Umbilical cord (tissue), 2 donors: ENCODE measurements at places on chromosomes 3 and 15. TPM values are rescaled to one million over a fixed set of nuclear protein-coding genes. Genes with fewer than 3 reads are reported as not detected.

Gene APEH
- total RNA-seq: 66.7 TPM

Gene COL8A1
- total RNA-seq: 364 TPM

GRCh38 chr15:81315452-81316175, 8.3 kb downstream of the STARD5 start:
- no peak for DNase-seq

Gene HRG
- total RNA-seq: 1.9 TPM

- DNase-seq: no peak
These were observed 188.7 kb downstream of the UBE3A start for GRCh38 chr15:25250011-25250596.

GRCh38 chr15:33545866-33546265, 235.1 kb downstream of the RYR3 start:
- no peak for DNase-seq

GRCh38 chr15:72858205-72858604, 74.6 kb upstream of the ADPGK start:
- DNase-seq: no peak

DNA sequence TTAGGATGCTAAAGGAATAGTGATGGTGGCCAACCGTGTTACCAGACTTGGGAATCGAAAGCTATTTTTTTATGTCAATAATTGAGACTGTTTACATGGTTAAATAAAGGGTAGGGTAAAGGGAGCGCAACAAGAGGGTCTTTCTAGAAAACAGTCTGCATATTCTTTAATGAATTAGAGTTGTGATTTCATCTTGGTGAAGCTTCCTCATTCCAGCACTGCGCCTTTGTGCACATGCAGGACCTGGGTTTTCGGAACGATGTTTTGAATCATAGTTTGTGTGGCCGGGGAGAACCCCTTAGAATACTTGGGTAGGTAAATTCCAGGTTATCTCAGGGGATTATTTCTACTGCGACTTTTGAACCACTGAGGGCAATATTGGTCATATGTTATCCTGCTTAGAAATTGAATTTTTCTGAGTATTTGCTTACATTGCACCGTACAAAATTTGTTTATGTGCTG, 1.3 kb downstream of the PIK3CA start:
- peak; percentile 57 for DNase-seq

DNA sequence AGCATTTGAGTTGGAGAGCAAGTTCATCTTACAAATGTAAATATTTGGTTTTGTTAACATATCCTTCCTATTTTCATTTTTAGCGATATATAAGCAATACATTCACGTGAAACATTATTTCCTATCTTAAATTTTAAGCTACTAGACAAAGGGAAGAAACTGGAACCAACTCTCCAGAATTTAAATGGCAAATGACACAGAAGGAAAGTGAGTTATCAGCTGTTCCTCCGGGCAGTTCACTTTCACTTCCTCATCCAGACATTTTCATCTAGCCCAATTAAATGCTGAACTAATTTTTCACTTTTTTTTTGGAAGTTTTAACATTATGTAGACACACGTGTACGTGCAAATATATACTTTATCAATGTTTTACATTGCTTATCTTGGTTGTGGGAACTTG, 58.7 kb downstream of the MORC1 start:
- DNase-seq: peak; percentile 5

Gene SAMMSON
- total RNA-seq: 26.2 TPM

DNA sequence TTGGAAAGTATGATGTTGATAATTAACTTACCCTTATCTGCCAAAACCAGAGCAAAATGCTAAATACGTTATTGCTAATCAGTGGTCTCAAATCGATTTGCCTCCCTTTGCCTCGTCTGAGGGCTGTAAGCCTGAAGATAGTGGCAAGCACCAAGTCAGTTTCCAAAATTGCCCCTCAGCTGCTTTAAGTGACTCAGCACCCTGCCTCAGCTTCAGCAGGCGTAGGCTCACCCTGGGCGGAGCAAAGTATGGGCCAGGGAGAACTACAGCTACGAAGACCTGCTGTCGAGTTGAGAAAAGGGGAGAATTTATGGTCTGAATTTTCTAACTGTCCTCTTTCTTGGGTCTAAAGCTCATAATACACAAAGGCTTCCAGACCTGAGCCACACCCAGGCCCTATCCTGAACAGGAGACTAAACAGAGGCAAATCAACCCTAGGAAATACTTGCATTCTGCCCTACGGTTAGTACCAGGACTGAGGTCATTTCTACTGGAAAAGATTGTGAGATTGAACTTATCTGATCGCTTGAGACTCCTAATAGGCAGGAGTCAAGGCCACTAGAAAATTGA, 59.7 kb downstream of the DCUN1D1 start:
- peak; percentile 47 for DNase-seq

Gene ACSBG1
- 1.2 TPM for total RNA-seq

DNA sequence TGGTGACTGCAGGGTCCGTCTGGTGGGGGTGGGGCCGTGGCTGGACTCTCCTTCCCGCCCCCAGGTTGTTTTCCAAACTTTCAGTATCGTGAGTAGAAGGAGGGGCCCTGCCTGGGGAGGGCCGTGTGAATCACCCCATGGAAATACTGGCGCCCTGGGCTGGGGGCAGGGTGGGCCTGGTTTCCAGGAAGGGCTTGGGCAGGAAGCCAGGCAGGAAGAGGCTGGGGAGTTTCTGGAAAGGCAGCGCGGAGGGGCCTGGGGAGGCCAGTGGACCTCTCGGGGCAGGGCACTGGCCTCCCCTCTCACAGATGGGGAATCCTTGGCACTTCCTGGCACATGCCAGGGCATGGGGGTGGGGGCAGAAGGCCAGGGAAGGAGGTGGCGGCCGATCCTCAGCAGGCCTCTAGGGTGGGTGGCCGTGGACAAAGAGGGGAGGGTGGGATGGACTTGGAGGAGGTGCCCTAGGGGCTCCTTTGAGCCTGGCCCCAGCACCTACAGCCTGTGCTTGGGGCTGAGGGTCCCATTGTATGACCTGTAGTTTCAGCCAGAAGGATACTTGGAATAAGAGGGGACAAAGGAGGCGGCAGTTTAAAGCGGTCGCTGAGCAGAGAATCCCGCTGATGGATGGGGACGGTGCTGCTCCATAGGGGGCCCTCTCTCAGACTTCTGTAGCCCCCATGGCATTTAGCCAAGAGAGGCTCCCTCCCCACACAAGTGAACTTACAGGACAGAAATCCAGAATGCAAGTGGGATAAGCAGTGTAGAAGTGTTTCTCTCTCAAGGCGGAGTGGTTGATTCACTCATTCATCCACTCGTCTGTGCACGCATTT, 56.5 kb upstream of the GATA2 start:
- DNase-seq: peak; percentile 84

- peak; percentile 69 for DNase-seq
These were observed 5.5 kb downstream of the CSRNP1 start for GRCh38 chr3:39147711-39148434.

GRCh38 chr3:180116658-180117057, 79.9 kb upstream of the PEX5L start:
- DNase-seq: no peak

DNA sequence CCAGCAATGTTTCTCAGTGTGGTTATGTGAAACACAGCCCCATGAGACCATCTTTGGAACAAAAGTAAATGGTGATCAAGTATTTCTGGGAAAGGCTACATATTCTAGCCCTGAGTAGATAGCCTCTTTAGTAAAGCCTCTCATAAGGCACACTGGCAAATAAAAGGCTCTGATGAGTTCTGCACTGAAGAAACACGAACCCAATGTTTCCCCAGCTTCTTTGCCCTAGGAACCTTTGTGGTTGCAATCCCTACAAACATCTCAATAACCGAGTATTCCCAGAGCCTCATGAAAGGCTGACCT, 41.8 kb downstream of the RAB6B start:
- DNase-seq: no peak

DNA sequence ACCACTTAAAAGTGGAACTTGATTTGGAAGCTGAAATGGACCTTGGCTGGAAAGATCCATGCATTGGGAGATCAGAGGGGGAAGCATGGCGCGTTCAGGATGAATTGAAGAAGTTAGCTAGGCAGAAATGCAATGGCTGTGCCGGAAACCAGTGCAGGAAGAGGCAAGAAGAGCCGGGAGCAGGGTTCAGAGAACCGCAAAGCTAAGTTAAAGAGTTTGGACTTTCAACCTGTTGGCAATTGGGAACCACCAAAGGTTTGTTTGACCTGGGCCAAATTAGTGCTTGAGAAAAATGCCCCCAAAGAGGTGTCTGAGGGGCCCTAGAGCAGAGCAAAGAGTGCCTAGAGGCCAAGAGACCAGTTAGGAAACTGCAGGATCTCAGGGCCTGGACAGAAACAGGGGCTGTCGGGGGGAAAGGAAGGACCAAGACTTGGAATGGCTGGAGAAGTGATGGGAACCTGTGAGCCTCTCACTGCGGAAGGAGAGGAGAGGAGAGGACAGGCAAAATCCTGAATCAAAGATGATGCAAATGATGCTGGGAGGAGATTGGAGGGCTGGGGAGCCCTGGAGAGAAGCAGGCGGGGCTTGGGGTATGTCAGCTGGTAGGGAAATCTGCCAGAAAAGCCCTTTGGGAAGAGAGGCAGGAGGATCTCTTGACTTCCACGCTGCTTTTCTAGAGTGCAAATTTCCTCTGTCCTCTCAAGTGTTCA, 49.3 kb downstream of the FAM174B start:
- no peak for DNase-seq

Gene BSN
- total RNA-seq: 0.96 TPM

GRCh38 chr3:47536221-47536891, 22.8 kb upstream of the ELP6 start:
- no peak for DNase-seq

DNA sequence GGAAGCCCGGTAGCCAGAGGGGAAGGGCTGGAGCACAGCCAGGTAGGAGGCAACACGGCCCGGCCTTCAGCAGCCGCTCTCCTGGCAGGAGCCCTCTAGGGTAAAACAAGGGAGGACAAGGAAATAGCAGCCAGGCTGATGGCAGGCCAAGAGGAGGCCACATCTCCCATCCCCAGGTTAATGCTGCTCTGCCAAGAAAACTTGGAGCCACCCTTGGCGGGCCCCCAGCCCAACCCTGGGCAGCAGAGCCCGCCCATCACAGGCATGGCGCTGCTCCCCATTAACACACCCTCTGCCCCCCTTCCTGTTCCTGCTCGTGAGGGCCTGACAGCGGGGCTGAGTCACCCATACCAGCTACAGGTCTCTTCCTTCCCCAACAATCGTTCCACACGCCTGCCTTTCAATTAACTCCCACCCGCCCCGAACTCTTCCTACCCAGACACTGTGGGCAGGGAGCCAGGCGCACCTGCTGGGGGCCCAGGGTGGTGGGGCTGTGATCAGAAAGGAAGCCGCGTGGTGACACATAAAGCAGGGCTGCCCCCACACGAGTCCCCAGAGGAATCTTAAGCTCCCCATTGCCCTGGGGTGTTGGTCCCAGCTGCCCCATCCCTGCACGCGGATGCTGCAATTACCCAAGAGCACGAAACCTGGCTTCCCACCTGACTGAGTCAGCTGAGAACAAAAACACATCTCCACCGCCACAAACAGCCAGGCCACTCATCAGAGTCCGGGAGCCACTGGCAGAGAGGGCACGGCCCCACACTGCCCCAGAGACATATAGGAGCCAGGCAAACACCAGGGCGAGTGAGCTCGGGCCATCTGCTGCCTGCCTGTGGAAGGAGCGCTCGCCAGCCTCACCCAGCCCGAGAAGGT, at the start of gene C15orf62:
Gene C15orf62, plus strand, starts transcription at position 707 of the 873 bp plus-strand sequence. CDS start 516 bp downstream, outside the sequence.
- peak; percentile 77 for DNase-seq

DNA sequence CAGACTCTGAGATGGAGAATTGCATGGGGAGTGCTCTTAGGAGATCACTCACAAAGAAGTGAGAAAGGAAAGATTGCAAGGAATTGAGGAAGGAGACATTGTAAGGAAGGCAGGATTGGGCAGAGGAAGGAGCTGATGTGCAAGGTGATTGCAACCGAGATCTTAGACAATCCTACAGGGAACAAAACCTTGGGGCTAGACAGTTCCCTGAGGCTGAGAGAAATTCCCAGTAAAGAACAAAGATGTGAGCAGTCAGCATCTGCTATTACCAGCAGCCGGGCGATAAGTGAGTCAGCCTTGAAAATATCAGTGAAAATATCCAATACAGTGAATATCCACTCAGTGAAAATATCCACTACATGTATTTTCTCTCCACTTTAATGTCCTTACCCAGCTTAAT, 143.6 kb upstream of the TBC1D5 start:
- no peak for DNase-seq

GRCh38 chr15:67105065-67105951, 39.9 kb downstream of the SMAD3 start:
- DNase-seq: peak; percentile 77

Gene RTP1
- total RNA-seq: not detected

Gene DAZL
- 2.9 TPM for total RNA-seq

- no peak for DNase-seq
These were observed 88.3 kb upstream of the CLSTN2 start for GRCh38 chr3:139846729-139847128.

DNA sequence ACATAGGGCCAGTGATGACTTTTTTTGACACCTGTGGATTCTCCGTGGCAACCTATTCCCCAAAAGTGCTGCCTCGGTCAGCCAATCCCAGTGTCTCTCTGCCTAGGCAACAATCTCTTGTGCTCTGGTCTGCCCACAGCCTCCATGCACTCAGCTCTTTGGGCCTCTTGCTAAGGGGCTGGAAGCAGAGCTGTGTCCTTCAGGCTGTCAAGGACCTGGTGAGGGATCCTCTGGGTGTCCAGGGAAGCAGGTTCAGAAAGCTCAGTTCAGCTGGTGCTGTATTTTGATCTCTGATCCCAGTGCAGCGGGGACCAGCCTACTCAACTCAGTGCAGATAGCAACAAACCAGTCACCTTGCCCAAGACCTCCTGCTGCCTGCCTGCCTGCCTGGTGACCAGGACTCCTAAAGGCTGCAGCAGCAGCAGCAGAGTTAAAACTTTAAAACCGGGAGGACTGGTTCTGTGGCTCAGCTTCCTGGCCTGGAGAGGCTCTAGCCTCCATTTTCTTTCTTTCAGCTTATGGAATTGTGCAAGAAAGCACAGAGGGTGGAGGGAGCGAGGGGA, 6.2 kb downstream of the PAK6 start:
- peak; percentile 73 for DNase-seq

- DNase-seq: peak; percentile 90
These were observed 29.5 kb downstream of the TBC1D2B start for GRCh38 chr15:78047761-78048627.

Gene GPR171
- total RNA-seq: 3.6 TPM

DNA sequence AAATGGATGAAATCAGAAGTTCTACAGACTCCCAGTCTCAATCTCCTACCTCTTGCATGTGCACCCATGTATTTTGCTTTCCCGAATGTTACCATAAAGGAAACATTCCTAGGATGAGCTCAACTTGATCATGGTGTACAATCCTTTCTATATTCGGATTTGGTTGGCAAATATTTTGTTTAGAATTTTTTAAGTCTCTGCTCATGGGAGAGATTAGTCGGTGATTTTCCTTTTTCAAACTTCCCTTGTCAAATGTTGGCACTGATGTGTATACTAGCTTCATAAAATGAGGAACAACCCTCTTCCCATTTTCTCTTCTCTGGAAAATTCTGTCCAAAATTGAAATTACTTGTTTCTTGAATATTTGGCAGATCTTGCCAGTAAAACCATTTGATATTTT, 317.6 kb upstream of the RASGRP1 start:
- DNase-seq: no peak

Gene IL12A
- 0.72 TPM for total RNA-seq

GRCh38 chr3:188979248-188979647, 192.5 kb upstream of the TPRG1 start:
- DNase-seq: no peak

GRCh38 chr3:116029266-116029665, 406.0 kb downstream of the GAP43 start:
- no peak for DNase-seq

Gene ST3GAL6
- 12.0 TPM for total RNA-seq

- DNase-seq: no peak
These were observed 368.7 kb downstream of the IL5RA start for GRCh38 chr3:2741516-2741915.

GRCh38 chr15:98737159-98737558, 88.8 kb downstream of the IGF1R start:
- no peak for DNase-seq
